ENCODE measurements at places on chromosomes 6 and 20.

DNA sequence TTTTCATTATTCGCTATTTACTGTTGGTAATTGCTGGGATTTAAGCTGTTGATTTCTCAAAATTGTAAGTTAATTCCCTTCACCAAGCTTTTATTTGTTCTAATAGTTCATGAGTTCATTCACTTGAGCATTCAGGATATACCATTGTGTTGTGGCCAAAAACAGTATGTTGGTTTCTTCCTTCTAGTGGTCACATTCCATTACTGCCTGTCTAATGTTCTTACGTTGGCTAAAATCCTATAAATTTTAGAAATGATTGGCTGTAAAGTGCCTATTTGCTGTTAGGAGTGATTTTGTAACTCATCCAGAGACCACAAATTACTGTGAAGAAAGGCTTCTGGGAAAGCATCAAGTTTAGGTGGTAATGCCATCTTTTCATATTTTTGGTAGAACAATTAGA lies 76.3 kb downstream of the FARS2 start:
- DNase-seq = peak; percentile 11

DNA sequence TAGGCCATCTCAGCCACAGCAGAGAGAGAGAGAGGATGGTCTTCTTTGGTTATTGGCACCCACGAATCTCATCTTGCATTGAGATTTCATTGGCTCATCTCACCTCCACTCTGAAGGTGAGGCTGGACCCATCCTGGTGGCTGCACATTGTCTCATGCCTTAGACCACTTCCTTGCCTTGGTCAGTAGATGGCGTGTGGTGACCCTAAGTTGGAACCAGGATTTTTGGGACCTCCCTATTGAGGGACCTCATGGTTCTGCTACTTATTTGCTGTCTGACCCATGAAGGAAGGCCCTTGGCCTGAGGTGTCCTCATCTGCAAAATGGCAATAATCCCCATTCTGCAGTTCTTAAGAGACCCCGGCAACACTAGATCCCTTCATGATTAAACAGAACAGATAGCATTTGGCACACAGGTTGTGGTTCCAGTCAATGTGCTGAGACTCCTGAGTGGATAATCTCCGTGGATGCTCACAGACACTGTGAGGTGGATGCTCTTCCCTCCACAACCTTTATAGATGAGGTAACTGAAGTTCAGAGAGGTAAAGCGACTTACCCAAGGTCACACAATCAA lies 21.5 kb upstream of the AAR2 start:
- DNase-seq = peak; percentile 47

DNA sequence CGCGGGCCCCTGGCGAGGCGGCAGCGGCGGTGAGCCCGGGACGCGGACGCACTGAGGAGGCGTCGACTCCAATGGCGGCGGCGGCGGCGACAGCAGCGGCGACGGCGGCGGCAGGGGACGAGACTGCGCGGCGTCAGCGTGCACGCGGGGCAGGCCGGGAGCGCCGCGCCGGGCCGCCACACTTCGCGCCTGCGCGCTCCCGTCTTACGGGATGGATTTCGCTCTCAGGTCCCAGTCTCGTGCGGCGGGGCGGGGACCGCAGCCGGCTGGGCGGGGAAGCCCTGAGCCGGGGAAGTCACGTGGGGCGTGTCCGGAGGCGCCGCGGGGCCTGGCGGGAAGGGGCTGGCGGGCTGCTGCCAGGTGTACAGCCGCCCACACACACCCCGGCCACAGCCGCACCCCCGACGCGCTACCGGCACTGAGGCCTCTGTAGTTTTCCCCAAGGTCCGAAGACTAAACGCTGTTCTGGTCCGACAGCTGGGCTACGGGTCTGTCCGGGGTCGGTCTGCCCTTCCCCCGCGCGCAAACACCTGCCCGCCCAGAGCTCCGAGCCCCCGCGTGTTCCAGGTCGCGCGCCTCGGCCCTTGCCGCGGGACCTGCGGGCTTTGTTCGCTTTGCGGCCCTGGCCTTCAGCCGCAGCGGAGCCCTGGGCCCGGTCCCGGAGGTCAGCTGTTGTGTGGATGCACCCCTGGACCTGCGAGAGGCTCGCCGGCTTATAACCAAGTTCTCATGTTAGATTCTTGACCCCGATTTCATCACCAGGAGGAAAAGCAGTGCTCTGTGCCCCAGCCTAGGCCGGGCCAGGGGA lies at the start of gene YTHDF1:
TSS of gene YTHDF1 (minus strand) at position 91 of the 808 bp plus-strand sequence. CDS start 239 bp downstream, outside the sequence.
- peak; percentile 97 for DNase-seq

DNA sequence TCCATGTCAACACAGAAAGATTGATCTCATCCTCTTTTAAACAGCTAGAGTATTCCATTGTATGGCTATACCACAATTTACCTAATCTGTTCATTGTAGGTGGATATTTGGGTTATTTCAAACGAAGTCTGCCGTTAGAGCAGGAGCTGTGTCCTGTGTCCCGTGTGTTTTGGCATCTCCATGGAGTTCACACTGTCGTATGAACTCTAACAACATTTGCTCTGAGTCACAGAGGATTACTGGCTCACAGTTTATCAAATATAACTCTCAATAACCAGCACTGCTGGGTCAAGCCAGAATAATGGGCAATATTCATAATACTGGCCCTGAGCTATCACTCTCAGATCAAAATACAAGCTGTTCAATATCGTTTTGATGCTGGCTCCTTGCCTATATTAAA lies 16.4 kb downstream of the TRAM2 start:
- no peak for DNase-seq

- peak; percentile 1 for DNase-seq
Observed at GRCh38 chr6:162099685-162100084, 627.9 kb downstream of the PRKN start.

GRCh38 chr6:27668442-27669294 lies 195.8 kb upstream of the ZNF184 start:
- peak; percentile 82 for DNase-seq

DNA sequence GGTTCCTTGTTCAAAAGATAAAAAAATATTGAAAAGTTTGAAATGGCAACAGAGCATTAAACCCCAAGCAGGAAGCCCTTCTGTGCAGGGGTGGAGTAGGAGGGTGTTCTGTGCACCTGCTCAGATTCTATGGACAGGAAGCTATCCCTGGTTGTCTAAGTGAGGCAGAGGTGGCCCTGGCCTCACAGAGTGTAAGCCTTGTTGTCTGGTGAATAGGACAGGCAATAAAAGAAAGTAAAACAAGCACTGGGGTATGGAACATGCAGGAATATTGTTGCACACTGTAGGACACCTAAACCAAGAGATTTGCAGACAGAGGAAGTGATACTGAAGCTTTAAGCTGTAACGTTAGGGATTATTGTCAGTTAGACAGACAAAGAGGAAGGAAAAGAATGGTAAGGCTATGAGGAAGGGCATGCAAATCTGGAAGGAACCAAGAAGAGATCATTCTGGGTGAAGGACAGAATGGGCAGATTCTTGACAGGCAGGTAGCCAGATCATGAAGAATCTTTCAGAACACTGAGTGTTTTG lies 66.8 kb downstream of the TBC1D7 start:
- DNase-seq = no peak

DNA sequence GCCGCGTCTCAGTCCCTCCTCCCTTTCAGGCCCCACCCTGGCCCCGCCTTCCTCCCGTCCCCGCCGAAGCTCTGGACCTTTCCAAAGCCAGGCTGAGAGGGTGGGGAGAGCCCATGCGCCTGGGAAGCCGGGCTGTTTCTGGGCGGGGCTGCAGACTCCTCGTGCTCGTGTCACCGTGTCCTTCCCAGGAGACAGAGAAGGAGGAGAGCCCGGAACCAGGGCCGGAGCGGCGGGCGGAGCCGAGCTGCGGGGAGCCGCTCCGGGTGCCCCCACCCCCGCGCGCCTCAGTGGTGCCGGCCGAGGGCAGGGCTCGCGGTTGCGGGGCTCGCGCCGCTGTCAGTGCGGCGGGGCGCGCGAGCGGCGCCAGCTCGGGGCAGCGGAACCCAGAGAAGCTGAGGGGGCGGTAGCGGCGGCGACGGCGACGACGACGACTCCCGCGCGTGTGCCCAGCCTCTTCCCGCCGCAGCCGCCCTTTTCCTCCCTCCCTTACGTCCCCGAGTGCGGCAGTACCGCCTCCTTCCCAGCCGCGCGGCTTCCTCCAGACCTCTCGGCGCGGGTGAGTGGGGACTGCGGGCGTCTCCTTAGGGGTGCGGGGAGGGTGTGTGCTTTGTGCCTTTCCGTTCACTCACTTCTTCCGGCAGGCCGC lies at the start of gene RALY:
TSS of gene RALY (plus strand) at position 336 of the 646 bp plus-strand sequence. CDS start 78,164 bp downstream, outside the sequence.
- DNase-seq = no peak

DNA sequence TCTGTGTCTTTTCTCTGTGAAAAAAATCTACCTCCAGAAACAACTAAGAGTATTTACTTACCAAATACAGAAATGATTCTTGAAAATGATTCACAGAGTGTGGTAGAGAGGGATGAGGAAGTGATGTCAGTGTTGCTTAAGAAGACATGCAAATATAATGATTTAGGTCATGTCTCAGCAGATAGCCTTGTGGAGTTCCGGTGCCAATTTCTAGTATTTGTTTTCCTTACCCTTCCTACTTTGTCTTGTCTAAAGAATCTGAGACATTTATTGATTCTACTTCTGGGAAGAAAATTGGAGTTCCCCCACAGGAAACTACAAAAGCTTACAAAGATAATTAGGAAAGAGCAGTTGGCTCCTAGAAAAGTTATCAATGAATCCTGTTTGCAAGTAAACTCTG lies 68.8 kb downstream of the GJA1 start:
- peak; percentile 28 for DNase-seq

DNA sequence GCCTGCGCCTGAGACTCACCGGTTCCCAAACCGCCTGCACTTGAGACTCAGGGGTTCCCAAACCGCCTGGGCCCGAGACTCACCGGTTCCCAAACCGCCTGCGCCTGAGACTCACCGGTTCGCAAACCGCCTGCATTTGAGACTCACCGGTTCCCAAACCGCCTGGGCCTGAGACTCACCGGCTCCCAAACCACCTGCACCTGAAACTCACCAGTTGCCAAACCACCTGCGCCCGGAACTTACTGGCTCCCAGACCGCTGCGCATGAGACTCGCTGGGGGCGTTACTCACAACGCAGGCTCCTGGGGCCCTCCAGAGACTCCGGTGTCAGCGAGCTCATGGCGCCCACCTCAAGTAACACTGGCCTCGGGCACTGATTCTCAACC lies 90.2 kb downstream of the DACT2 start:
- no peak for DNase-seq

DNA sequence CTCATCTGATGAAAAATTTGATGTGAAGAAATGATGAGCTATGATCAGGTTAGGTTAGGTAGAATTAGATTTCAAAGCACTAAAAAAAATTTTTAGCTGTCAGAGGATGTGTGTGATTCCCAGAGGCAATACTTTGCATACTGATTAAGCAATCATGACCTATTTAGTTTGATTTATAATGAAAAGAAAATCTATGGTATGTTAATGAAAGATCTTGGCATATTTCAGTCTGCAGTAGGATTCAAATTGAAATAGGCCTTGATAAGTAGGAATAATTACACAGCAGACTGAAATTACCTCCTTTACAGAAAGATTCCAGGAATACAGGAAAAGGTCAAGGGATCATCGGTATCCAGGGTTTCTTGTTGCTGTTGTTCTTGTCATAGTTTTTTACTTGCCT lies 69.3 kb downstream of the HDDC2 start:
- no peak for DNase-seq

DNA sequence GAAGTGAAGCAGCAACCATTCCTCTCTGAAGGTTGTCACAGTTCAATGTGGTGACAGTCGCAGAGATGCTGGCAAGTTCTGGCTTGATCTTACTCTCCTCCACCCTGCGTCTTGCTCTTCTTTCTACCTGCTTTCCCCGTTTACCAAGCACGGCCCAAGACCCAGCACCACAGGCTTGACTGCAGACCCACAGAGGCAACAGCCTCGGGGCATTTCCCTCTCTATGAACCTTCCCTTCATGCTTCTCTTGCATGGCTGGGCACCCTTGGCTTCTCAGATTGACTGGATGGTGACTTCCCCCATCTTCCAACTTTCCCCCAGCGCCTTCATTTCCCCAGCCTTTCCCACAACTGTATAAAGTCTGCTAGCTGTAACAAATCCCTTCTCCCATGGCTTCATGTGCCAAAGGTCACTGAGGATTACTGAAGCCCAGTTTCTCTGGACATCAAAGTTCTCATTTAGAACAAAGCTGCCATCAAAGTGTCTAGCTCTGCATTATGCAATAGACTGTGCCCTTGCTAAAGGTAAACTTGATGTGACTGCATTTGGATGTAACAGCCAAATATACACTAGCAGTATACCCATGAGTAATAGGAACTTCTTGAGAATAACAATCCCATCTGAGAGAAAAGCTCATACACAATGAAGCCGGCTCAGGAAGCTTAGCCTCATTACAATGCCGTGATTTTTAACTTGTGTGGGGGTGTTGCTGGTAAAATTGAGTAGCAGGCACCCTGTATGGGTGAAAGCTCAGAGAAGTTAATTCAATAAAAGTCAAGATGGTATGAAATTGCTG lies 723.1 kb upstream of the FLRT3 start:
- DNase-seq = no peak

DNA sequence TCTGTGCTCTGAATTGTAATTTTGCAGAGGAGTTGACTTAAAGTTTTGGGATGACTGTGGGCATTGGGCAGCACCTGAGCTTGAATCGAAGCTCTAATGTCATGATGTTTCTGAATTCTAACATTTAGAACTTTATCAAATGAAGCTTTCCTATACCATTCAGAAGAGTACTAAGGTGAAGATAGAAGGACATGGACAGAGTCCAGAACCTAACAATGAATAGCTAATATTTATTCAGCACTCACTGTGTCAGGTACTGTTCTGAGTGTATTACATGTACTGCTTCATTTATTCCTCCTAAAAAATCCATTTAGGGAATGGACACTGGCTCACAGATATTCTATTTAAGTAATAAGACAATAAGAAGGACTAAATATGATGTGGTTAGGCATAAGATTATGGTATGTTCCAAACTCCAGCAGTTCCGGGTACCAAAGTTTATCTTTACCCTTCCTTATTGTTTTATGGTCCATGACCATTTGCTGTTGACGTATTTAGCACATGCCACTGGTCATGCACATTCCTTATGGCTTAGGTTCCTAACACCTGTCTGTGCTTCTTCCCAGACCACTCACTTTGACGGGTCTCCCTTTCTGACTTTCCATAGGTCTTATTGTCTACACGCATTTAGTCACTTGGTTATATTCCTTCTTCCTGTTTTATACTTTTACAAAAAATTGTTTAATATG lies 20.3 kb downstream of the BCKDHB start:
- no peak for DNase-seq

DNA sequence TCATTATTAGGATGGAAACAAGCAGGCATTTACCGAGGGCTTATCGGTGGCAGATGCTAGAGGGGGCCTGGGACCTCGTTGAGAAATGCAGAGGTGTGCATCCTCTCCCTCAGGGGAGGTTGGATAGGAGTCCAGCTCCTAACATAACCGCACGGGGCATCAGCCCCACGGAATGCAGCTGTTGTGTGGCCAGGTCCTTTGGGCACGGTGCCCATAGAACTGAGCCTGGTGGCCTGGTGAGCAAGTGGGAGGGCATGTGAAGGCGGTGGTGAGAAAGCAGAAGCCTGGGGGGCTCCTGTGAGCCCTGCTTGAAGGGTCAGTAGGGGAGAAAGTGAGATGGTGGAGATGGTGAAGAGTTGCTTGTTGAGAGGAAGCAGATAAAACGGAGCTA lies 143.7 kb downstream of the CDH26 start:
- DNase-seq = no peak

Data from A673 (cell line).